ENCODE measurements at places on chromosomes 16 and 17.

- no peak for DNase-seq
Measured at GRCh38 chr16:86791287-86792035, 213.1 kb downstream of the FOXL1 start.

DNA sequence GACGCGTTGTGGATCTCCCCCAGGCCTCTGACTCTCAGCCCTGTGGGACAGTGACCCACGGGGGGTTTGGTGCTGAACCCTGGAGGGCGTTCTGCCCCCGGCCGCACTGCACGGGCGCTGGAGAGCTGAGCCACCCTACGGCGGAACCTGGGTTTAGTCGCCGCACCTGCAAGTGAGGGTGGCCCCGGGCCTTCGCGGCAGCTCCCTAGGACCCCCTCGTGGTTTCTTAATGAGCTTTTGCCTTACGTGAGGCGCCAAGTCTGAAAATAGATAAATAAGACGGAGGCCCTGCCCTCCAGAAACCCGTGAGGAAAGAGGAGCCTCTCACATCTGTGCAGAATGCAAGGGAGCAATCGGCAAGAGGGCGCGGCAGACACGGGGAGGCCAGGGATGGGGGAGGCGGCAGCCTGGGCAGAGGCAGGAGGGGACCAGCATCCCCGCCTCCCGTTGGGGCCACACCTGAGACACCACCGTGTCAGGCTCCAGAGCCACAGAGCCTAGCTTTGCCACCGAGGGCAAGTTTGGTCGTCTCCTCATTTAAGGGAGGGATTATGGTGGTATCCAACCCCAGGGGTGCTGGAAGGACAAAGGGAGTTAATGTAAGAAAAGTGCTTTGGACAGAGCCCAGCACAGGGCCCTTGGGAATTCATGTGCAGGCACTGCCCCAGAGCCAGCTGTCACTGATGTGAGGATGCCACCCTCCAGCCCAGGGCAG, 153.2 kb upstream of the CHMP6 start:
- DNase-seq, result no peak

DNA sequence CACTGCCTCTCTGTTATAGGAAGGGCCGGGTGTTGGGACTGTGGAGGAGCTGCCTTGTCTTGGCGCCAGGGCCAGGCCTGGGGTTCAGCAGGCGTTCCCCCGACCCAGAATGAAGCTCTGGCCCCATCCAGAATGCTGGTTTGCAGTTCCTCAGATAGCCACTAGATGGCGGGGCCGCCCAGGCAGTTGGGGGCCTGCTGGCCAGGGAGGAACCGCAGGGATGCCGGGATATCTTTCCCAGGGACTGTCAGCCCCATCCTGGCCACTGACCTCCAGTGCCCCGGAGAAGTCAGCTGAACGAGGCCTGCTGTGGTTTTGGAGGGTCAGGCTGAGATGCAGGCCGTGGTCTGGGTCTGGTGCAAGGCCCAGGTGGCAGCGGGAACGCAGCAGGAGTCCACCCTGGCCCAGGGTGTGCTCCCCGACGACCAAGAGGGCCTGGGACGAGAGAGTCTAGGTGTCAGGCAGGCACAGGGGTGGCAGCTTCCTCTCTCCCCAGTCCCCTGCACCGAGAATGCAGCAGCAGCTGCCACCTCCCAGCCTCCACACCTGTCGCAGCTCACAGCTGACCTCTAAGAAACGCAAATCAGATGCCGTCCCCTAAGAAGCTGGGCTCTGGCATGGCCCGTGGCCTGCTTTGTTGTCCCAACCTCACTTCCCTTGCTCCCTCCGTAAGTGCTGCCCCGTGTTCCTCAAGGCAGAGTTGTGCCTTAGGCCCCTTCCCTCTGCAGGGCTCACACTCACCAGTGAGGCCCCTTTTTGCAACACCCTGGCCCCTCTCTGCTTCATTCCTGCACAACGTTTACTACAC, 51.2 kb downstream of the RMI2 start:
- peak; percentile 96 for DNase-seq

- no peak for DNase-seq
Measured at GRCh38 chr17:36854982-36855381, 82.3 kb upstream of the LHX1 start.

DNA sequence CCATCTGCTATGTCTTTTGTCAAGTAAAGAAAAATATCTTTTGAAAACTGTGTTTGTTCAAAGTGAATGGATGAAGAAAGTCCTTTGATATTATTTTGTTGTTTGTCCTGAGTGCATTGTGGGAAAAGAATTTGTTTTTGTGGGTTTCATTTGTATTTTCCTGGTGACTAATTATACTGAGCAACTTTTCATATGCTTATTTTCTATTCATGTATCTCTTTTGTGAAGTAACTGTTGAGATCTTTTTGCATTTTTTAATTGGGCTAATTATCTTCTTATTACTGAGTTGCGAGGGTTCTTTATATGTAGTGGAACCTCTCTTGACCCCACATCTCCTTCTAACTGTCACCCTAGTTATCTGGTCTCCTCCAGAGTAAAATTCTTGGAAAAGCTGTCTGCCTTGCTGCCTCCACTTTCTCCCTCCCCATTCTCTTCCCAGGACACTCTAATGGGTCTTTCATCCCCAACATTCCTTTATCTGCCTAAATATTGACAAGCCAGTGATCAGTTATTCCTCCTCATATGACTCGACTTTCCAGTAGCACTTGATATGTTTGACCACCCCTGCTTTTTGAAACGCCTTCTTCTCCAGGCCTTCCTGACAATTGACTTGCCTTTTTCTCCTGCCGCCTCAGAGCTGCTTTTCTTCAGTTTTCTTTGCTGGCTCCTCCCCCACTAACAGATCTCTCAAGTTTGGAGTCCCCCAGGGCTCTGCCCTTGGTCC, 117.6 kb upstream of the HAS3 start:
- DNase-seq, result no peak

DNA sequence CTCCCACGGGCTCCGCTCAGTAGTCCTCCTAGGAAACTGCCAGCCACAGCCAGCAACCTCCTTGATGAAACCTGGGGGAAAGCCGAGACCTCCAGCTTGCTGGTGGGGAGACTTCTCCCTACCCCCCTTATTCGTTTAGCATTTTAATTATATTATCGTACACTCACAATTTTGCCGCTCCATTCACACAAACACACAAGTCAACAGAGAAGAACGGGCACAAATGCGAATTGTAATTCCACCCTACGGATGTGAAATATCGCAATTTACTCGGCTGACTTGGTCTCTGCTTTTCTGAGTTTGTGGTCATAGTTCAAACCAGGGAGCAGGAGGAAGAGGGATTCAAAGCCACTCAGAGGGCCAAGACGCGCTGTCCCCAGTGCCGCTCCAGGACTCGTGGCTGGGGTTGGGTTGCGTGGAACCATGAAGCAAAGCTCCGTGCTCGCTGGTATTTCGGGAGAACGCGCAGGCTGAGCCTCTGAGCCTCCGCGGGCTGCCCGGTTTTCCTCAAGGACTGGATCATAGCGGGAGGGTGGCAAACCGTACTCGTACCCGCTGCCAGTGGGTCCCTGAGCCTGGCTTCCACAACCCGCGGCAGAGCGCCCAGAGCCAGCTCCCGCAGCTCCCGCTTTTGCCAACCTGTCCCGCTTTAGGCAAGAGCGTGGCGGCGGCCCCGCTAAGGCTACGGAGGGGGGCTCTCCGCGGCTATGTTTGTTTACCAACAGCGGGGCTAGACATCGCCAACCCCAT, 2.0 kb downstream of the LHX1 start:
- no peak for DNase-seq

- DNase-seq, result peak; percentile 46
Measured at GRCh38 chr17:38703742-38704605, 1.1 kb upstream of the MLLT6 start.

DNA sequence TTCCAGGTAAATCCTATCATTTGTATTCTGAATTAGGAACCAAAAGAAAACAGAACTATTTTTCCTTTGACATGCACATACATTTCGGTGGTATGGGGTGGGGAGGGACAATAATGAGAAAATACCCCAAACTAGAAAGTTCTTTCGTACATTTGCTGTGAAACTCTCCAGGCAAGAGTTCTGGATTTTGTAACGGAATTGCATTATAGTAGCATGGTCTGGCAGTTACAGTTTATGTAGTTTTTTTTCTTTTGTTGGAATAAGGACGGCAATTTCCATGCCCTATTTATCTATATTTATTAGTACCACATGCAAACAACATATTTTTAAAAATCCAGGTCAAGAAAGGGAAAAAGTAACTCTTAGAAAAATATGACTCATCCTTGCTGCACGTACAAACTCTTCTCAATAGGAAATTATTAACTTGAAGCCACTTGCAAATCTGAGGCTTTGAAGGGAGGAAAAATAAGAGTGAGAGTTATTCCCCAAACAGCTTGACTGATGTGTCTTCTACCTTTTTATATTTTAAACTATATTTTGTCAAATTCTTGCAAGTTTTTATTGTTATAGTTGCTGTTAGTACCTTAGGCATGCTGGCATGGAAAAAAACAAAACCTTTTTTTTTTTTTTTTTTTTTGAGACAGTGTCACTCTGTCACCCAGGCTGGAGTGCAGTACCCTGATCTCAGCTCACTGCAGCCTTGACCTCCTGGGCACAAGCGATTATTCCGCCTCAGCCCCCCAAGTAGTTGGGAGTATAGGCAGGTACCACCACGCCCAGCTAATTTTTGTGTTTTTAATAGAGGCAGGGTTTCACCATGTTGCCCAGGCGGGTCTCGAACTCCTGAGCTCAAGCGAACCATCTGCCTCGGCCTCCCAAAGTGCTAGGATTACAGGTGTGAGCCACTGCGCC, 69.3 kb downstream of the WWP2 start:
- no peak for DNase-seq

DNA sequence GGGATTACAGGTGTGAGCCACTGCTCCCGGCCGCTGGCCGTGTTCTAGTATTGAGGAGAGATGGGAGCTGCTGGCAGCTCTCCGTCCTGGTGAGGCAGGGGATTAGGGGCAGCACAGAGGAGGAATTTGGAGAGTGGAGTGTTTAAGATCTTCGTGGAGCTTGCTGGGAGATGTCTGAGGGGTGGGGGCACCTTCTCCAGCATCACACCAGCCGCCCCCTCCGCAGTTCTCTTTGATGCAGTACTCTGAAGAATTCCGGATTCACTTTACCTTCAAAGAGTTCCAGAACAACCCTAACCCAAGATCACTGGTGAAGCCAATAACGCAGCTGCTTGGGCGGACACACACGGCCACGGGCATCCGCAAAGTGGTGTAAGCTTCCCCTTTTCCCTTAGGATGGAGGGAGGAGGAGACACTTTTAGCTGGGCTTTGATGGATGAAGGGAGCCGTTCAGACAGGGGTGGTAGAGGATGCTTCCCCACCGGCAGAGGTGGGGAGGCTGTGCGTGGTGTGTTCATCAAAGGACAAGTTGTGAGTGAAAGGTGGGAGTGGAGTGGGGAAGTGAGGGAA, 11.9 kb downstream of the ITGAM start:
- DNase-seq, result no peak

DNA sequence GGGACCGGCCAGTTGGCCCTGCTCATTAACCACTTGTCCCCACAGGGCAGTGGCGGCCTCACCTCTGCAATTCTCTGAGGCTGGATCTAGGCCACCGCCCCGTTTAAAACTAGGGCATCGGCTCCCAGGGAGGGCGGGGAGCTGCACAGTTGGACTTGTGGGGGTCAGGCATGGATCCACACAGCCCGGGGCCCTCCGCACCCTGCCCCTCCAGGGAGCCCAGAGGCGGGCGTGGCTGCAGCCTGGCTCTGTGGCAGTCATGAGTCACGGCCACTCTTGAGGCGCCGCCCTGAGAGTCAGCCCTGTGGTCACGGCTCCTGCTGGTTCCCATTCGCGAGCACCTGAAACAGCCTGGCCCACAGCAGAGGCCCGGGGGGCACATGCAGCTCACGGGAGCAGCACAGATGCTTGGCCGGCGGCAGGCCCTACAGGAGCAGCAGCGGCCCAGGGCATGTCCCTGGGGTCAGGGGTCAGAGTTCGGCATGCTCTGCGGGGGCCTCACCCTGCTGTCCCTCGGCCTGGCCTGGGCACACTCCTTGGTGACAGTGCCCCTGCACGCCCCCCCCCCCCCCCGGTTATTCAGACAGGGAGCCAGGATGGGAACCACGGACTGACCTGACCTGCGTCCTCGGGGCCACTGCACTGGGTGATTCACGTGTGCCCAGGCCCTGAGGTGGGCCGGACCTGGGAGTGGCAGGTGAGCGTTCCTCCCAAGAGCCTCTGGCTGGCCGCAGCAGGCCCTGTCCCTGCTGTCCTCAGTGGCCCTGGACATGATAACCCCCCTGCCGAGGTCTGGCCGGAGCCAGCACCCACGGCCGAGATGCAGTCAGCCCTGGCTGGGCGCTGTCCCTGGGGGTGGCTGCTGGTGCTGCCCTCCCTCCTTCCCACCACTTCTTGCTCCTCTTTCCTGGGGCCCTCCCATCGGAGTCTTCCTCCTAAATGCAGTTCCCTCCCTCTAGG, 8.2 kb downstream of the CAPN15 start:
- DNase-seq, result peak; percentile 91

DNA sequence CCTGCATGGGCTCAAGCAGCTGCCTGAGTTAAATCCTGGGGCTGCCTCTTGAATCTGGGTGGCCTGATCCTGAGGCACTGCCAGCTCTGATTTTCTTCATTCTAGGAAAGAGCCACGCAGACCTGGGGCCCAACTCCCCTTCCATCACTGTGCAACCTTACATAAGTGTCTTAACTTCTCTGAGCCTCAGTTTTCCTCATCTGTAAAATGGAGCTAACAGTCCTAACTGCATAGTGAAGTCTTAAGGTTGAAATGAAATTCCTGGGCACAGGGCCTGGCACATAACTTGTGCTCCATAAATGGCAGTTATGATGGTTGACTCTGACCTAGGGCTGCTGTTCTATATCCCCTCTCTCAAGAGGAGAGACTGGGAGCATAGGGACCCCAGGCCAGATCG, 236.6 kb downstream of the GSG1L start:
- no peak for DNase-seq

- no peak for DNase-seq
Measured at GRCh38 chr17:2964370-2964769, 99.0 kb downstream of the OR1D5 start.

DNA sequence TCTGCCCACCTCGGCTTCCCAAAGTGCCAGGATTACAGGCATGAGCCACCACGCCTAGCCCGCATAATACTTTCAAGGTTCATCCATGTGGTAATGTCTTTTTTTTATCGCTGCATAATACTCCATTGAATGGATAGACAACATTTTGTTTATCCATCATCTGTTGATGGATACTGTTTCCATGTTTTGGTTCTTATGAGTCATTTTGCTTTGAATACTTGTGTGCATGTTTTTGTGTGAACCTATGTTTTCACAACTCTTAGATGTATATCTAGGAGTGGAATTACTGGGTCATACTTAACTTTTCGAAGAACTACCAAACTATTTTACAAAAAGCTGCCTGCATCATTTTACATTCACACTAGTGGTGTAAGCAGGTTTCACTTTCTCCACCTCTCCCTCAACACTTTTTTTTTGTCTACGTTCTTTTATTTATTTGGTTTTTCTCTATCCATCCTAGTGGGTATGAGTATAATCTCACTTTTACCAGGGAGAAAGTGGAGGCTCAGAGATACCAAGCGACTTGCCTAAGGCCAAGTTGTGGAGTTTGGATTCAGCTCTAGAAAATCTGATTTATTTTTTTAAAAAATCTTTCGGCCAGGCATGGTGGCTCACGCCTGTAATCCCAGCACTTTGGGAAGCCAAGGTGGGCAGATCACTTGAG, 151.2 kb downstream of the CMIP start:
- no peak for DNase-seq

DNA sequence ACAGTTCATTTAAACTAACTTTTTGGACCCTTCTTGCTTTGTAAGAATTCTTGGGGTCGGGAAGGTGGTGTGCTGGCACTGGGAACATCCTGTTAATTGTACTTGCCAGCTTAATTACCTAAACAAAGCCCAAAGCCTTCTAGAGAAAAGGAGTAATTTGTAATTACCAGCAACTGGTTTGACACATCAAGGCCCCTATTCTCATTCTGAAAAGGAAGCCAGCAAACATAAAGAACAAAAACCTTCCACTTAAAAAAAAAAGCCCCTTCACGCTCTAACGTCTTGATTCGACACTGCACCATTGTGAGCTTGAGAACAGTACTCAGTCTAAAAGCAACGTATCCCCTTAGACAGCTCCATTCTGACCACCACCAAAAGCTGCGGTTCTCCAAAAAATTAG, 74.7 kb upstream of the RPH3AL start:
- DNase-seq, result no peak
